ENCODE measurements at places on chromosomes 5 and 9. TPM values are rescaled to one million over a fixed set of nuclear protein-coding genes. Genes with fewer than 3 reads are reported as not detected.

DNA sequence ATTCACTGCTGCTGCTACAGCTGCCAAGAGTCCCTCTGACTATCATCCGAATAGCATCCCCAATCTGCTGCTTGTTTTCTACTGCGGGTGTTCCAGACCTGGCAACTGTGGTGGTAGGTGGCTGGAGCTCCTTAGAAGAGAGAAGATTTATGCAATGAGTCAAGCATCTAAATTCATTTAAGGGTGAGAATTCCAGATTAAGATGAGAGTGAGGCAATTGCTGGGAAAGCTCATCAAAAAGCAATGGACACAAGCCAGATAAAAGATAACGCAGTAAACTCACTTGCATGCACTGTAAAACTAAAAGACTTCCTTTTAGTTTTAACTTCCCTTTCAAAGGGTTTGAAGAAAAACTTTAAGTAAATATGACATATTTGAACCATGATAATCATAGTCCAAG is 3.9 kb downstream of the PLK2 start:
- H3K27ac ChIP-seq: no peak overlapping the region
- no peaks in the 10 kb centered on the region for H3K27me3 ChIP-seq
- no peaks in the 10 kb centered on the region for H3K4me1 ChIP-seq
- peak overlapping the region; percentile 79 for H3K4me3 ChIP-seq
- H3K36me3 ChIP-seq: peaks cover 13% of the 10 kb centered on the region
- DNase-seq: peak; percentile 75

GRCh38 chr5:55173687-55174230 is 782 bp upstream of the CDC20B start:
- H3K27ac ChIP-seq: no peak overlapping the region
- H3K4me1 ChIP-seq: peaks cover 6% of the 10 kb centered on the region
- H3K27me3 ChIP-seq: peaks cover 29% of the 10 kb centered on the region
- no peaks in the 10 kb centered on the region for H3K36me3 ChIP-seq

DNA sequence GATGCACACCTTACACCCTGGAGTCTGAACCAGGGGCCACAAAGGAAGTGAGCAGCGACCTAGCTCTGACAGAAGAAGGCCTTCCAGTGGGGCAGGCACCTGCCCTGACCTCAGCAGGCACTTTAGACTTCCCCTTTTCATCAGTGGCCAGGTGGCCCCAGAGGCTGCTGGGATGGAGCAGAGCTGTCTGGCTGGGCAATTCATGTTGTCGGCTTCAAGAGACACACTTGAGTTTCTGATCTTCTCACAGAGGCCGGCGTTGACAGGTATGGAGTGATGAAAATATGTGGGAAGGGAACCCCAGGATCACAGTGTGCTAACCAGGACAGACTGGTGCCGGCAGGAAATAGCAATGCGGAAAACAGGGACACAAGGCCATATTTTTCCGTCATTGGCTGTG is 375.5 kb downstream of the CTNND2 start:
- no peak overlapping the region for H3K27ac ChIP-seq
- H3K27me3 ChIP-seq: no peaks in the 10 kb centered on the region
- H3K36me3 ChIP-seq: no peaks in the 10 kb centered on the region
- no peak overlapping the region for H3K4me3 ChIP-seq
- H3K4me1 ChIP-seq: no peaks in the 10 kb centered on the region

- H3K27me3 ChIP-seq: no peaks in the 10 kb centered on the region
- no peak overlapping the region for H3K4me3 ChIP-seq
- DNase-seq: no peak
- no peaks in the 10 kb centered on the region for H3K36me3 ChIP-seq
These were observed 646.2 kb downstream of the CCDC171 start for GRCh38 chr9:16198996-16199395.

ZFP37 gene
- 5.1 TPM for total RNA-seq

PCDHGC3 gene
- total RNA-seq: 59.0 TPM

FCN2 gene
- not detected for total RNA-seq

INSL4 gene
- not detected for total RNA-seq

DDX4 gene
- total RNA-seq: not detected

NR4A3 gene
- total RNA-seq: 5.6 TPM

ADCY2 gene
- under 0.01 TPM for total RNA-seq
